ENCODE measurements at places on chromosomes 5 and 9.

DNA sequence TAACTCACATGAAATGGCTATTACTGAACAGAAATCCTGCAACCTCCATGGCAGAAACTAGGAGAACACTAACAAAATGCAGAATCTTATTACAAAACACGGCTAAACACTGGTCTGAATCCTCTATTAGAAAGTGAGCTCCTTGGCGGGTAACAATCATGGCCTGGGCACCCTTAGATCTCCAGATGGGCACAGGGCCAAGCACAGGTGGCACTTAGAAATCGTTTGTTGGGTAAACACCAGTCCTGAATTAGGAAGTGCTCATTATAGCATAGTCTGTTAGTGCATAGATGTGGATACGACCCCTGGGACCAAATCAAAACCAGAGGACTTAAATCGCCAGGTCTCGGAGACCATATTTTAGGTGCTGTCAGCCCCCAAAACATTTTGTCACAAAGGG lies 14.4 kb downstream of the VDAC1 start:
- no peak for DNase-seq

DNA sequence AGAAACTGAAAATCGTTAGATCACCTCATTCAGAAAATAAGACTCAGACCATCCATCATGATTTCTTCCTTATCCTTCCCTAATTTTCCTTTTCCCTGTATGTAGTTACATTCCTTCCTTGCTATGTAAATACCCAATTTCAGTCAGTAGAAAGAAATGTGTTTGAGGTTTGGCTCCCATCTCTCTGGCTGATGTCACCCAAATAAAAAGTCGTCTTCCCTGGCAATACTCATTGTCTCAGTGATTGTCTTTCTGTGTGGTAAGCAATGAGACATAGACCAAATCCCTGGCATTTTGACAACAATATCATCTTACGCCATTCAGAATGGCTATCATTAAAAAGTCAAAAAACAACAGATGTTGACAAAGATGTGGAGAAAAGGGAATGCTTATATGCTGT lies 303.9 kb upstream of the EDIL3 start:
- DNase-seq, result no peak

DNA sequence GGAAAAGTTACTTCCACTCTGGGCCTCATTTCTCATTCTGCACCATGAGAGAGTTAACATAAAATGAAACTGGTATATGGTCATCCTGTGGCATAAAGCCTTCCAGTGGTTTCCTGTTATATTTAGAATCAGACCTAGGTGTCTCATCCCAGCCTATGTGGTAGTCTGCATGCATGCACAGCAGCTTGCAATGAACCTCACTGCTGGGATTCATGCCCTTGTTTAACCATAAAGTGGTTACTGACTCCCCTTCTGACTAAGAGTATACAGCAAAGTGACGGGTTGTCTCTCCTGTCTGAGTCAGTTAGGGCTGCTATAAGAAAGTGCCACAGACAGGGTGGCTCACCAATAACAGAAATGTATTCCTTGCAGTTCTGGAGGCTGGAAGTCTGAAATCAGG lies 14.7 kb upstream of the TDRD7 start:
- DNase-seq, result no peak

DNA sequence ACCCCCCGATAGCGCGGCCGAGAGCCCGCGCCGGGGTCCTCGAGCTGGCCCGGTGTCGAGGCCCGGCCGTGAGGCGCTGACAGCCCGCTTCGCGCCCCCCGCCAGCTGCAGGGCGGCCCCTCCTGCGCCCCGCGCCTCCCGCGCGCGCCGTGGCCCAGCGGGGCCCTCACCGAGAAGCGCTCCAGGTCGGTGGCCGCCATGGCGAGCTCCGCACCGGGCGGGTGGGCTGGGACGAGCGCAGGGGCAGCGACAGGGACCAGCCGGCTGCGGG lies 166 bp downstream of the SEPTIN8 start:
- DNase-seq, result no peak

DNA sequence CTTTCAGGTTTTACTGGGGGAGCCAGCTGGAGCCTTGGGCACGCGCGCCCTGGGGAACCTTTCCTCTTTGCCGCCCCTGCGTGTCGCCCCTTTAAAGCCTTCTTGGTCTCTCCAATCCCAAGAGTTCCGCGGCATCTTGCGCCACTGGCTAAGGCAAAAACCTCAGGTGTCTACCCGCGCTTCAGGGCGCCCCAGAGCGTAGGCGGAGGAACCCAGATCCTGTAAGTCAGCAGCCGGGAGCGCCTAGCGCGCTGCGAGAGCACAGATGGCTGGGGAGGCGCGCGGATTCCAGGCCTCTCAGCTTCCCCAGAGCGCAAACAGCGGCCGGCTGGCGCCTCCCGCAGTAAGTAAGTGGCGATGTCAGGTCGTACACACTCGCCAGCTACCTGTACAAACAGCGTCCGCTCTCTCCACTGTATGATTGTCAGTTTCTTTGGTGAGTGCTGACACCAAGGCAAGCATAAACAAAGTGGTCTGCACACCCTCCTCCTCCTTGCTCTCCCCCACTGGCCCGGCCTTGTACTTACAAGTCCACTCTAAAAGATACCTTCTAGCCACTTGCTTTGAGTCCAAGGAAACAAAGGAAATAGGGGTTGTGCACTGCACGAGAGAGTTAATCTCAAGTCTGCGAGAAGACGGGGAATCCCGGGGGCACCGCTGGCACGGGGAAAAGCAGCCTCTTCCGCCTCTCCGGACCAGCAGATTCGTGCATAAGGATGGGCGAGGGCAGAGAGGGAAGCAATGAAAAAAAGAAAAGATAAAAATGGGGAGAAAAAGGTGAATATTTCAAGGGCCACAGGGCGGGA lies 2.9 kb downstream of the HTR1A start:
- DNase-seq, result no peak

- DNase-seq, result no peak
Measured at GRCh38 chr9:109316207-109316640, 4.6 kb downstream of the EPB41L4B start.

GRCh38 chr9:109250311-109250741 lies 70.5 kb downstream of the EPB41L4B start:
- no peak for DNase-seq

DNA sequence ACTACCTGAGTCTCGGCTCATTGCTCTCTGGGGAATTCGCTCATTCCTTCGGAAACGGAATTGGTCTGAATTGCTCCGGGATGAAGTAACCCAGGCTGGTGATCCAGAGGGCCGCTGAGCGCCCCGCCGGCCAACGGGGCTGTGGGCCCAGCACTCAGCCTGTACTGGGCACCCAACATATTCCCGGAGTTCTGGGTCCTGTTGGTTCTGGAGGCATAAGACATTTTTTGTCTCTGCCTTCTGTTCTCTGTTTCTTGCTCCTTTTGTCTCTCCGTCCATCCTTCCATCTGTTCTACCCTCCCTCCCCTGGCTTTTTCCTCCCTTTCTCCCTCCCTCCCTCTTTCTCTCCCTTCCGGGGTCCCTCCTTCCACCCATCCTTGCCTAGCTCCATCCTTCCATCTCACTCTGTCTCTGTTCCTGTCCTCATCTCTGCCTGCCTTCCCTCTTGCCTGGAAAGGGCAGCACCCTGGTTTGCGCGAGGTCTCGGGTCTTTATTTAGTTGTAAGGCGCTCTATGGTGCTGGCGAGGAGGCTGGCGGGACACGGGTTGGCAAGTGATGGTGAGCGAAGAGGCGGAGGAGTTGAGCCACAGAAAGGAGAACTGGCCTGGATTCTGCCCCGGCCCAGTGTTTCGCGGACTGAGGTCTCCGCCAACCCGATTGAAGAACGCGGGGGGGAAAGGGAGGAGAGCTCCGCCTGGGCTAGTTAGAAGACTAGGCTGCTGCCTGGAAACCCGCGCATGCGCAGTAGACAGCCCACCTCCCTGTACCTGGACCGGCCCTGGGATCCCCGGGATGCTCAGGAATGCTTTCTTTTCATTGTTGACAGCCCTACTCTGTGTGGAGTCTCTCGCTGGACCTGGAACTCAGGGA lies 1468.0 kb downstream of the FOXD4L5 start:
- DNase-seq, result peak; percentile 65

GRCh38 chr9:111463048-111463447 lies 21.1 kb downstream of the ECPAS start:
- no peak for DNase-seq

GRCh38 chr9:131833083-131833482 lies 93.2 kb upstream of the RAPGEF1 start:
- no peak for DNase-seq

- DNase-seq, result no peak
Measured at GRCh38 chr9:93181672-93182435, 2.1 kb upstream of the WNK2 start.

- no peak for DNase-seq
Measured at GRCh38 chr5:22644859-22645258, 208.3 kb downstream of the CDH12 start.

GRCh38 chr9:93061791-93062763 lies 3.6 kb downstream of the SUSD3 start:
- no peak for DNase-seq

Data from stimulated activated CD4-positive, alpha-beta T cell treated with anti-CD3 and anti-CD28 coated beads, TNF-alpha, amount 100 ng/mL, for 48 hours (primary cell).